Spleen (tissue), 13 donors: ENCODE measurements at places on chromosomes 7 and 10. TPM values are rescaled to one million over a fixed set of nuclear protein-coding genes. Genes with fewer than 3 reads are reported as not detected.

Gene SKIDA1
- total RNA-seq = not detected

Gene ACBD7
- not detected for total RNA-seq

Gene PALD1
- total RNA-seq = 19.3 TPM

Gene PRKAR2B
- total RNA-seq = 45.2 TPM

Gene AGR2
- not detected for total RNA-seq
